ENCODE measurements at places on chromosomes 11 and 22.

DNA sequence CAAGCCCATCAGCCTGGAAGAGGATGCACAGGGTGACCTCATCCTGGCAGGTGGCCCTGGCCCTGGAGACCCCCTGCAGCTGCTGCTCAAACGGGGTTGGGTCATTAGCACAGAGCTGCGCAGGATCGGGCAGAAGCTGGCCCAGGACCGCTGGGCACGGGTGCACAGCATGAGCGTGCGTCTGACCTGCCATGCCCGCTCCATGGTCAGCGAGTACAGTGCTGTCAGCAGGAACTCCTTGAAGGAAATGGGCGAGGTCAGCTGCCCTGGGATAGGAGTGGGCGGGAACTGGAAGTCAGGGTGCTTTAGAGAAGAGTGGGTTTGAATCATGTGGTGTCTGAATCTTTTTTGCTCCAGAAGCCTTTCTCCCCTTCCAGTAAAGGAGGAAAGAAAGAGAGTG, 61.1 kb downstream of the INSC start:
- no peaks in the 10 kb centered on the region for H3K36me3 ChIP-seq
- H3K4me3 ChIP-seq, result no peak overlapping the region
- H3K27ac ChIP-seq, result no peak overlapping the region

DNA sequence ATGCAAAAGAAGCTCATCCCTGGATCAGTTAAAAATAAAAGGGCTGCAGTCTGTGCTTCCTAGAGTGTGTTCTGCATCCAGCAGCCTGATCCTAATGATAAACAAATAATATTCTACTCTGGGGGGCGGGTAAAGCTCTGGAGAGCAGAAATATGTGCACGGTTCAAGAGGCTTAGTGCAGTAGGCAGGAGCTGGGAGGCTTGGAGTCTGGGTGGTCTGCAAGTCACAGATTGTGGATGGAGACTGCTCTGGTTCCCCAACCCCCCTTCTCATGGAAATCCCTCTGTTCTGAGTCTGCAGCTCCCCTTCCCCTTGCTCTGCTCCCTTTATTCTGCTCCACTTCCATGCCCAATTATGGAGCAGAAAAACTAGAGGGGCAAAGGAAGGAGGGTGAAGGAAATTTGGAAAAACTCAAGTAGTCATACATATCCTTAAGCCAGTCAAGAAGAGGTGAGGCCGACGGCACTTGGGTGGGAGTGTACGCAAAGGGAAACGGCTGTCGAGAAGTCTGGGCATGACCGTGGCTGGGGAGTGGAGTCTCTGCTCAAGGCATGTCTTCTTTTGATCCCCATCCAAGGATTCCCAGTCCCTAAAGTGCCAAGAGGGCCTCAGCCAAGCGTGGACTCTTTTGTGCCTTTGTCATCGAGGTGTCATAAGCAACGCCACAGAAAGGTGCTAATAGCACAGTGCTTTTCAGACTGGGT, 16.3 kb upstream of the CLMP start:
- no peaks in the 10 kb centered on the region for H3K4me1 ChIP-seq
- DNase-seq, result no peak
- no peaks in the 10 kb centered on the region for H3K36me3 ChIP-seq
- H3K4me3 ChIP-seq, result no peak overlapping the region
- no peak overlapping the region for H3K27ac ChIP-seq
- H3K27me3 ChIP-seq, result peaks cover 61% of the 10 kb centered on the region

DNA sequence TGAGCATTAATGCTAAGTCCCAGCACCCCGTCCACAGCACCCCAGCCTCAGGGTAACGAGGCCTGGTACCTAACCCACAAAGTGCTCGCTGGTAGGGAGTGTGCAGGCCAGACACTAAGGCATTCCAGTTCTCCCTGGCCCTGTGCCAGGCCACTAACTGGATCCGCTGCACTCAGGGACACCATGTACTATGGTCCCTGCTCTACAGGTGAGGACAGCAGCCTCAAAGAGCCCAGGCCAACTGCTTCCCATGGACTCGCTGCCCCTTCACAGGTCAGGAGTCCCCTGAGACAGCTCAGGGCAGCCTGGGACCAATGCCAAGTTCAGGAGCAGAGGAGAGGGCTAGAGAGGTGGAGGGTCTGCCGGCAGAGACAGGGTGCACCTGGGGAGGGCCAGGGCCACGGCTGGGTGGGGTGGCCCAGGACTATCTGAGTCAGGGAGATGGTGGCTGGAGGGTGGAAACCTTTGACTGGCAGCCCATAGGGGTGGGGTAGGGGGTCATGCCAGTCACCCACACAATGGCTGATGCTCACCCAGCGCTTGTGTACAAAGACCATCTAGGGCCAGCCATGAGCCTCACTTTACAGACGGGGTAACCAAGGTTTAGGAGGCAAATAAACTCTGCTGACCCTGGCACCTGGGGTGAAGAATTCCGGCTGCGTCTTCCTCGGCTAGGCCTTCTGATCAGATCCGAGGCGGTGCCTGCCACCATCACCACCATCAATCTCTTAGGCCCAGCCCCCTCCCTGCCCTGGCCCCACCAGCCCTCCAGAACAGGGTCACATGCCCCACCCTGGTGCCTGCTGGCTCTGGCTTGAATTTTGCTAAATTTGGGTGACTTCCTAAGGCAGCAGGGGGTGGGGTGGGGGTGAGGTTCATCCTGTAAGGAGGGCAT, 5.6 kb downstream of the OSBPL5 start:
- no peak overlapping the region for H3K27ac ChIP-seq
- no peak overlapping the region for H3K4me3 ChIP-seq
- no peak for DNase-seq
- H3K4me1 ChIP-seq, result no peaks in the 10 kb centered on the region
- peaks cover 34% of the 10 kb centered on the region for H3K27me3 ChIP-seq

DNA sequence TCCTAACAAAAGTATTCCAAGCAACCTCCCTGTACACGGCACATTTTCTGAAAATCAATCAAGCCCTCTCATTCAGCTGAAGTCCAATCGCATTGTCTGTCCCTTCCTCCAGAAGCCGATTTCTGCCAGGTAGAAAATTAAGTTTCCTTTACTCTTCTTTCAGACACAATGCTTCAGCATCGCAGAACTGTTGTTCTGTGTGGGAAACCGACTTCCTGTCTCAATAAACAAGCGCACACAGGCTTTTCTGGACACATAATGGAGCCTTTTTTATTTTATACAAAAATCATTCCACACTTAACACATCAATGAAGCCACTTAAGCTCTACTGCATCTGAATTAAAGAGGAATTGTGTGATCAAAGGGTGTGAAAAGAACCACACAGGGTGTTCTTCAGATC, 75.6 kb downstream of the BLID start:
- no peaks in the 10 kb centered on the region for H3K4me1 ChIP-seq
- H3K27me3 ChIP-seq, result no peaks in the 10 kb centered on the region
- no peak for DNase-seq
- no peak overlapping the region for H3K4me3 ChIP-seq
- H3K27ac ChIP-seq, result no peak overlapping the region
- no peaks in the 10 kb centered on the region for H3K36me3 ChIP-seq

DNA sequence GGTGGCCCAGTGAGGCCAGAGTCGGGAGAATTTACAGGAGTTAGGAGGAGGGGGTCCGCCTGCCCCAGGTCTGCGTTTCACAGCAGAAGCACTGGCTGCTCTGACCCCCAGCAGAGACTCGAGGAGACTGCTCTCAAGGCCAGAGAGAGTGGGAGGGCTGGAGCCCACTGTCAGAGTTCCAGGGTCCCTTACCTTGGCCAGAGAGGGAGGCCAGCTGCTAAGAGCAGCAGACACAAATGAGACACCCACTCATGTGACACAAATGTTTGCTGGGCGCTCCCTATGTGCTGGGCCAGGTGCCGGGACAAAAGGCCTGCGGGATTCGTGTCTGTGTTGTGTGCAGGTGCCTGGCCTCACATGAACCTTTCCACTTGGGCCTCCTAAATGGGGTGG, 2.8 kb upstream of the TNFRSF13C start:
- no peaks in the 10 kb centered on the region for H3K36me3 ChIP-seq
- DNase-seq, result no peak
- H3K4me1 ChIP-seq, result peaks cover 11% of the 10 kb centered on the region
- H3K4me3 ChIP-seq, result no peak overlapping the region
- no peak overlapping the region for H3K27ac ChIP-seq

DNA sequence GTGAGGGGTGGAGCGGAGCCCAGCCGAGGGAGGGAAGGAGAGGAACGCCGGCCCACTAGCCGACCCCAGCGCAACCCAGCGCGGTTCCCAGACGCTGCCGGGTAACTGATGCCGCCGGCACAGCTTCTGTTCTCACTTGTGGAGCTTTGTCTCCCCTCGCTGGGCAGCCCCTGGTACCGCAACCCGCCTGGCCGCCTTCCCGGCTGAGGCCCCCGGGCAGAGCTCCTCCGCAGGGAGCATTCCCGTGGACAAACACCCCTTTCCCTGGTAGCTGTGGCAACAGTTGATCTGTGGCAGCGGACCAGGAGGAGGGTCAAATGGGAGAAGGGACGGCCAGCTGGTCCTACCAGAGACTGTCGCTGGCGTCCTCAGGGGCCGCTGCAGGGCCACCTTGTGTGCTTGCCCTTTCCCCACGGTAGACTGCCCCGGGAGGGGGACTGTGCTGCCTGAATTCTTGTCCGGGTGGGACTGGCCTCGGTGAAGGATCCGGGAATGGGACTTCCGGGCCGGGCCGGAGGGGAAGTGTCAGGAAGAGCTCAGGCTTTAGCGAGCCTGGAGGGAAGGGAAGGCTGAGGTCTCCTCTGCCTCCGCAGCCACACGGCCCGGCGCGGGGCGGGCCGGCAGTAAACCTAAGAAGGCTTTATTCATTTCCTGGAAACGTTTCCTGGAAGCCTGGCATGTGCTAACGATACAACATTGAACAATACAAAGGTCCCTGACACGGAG, 468.0 kb downstream of the OPCML start:
- no peak for DNase-seq
- no peak overlapping the region for H3K4me3 ChIP-seq
- H3K4me1 ChIP-seq, result peaks cover 4% of the 10 kb centered on the region
- no peaks in the 10 kb centered on the region for H3K36me3 ChIP-seq
- peaks cover 11% of the 10 kb centered on the region for H3K27me3 ChIP-seq
- H3K27ac ChIP-seq, result no peak overlapping the region

GRCh38 chr11:29306527-29306926, 710.3 kb downstream of the KCNA4 start:
- no peaks in the 10 kb centered on the region for H3K36me3 ChIP-seq
- DNase-seq, result no peak
- no peak overlapping the region for H3K27ac ChIP-seq
- H3K4me3 ChIP-seq, result no peak overlapping the region

DNA sequence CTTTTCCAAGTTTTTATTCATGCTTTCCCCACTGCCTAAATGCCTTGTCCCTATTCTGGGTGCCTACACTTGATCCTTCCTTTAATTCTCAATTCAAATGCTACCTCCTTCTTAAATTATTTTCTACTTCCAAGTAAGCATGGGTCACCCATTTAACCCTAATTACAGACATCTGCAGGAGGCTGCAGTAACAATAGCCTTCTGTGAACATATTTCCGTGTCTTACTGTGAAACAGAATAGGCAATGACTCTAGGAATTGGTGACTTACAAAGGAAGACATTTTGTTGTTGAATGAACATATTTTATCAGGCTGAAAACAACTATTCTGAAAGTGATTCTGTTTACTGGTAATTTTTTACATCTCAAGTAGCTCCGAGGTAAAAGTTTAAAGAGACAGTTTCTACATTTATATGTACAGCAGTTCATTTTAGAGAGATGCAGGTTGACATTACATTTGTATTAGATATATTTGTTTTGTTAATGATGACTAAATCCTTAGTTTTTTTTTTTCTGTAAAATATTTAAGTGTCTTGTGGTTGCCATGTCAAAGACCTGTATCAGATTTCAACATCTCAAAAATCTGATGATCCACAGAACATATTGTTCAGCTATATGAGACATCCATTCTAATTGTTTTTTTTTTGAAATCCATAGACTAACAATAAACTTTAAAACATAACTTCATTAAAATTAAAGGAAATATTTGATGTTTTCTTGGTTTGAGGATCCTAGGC, 316.8 kb downstream of the CASP12 start:
- no peak for DNase-seq
- no peak overlapping the region for H3K27ac ChIP-seq
- no peaks in the 10 kb centered on the region for H3K4me1 ChIP-seq
- no peaks in the 10 kb centered on the region for H3K36me3 ChIP-seq

DNA sequence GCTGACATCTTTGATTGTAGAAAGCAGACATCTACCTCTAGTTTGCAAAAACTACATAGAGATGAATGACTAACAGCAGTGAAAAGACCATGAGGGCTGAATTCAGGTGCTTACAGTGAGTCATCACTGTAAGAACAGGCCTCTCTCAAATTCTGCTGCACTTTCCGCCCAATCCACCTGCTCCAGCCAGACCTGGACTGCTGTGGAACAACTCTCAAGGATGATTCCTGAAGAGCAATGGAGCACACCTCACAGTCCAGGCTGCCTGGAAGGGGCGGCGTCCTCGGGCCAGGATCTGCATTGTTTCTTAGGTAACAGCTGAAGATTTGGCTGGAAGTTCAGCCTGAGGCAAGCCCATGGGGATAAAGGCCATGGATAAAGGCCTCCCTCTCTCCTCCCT, 15.1 kb downstream of the APOL2 start:
- H3K27ac ChIP-seq, result no peak overlapping the region
- H3K36me3 ChIP-seq, result peaks cover 37% of the 10 kb centered on the region
- peaks cover 2% of the 10 kb centered on the region for H3K4me1 ChIP-seq
- no peak overlapping the region for H3K4me3 ChIP-seq
- H3K27me3 ChIP-seq, result peaks cover 16% of the 10 kb centered on the region
- DNase-seq, result no peak

DNA sequence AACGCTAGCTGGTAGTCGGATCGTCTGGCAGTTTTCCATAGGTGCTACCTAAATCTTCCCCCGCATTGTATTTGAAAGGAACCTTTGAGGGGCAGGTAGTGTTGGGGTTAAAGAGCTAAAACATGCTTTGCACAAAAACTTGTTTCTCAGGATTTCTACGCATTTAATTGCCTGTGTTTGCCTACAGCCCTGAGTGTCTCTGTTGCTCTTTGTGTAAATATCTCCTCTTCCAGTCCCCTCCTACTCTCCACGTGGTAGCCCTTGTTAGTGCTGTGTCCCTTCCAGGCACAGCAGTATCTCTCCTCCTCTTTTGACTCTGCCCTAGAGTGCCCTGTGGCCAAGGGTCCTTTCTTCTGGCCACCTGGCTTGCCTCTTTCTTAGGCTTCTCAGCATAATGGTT, 81.7 kb downstream of the BARX2 start:
- H3K4me3 ChIP-seq, result no peak overlapping the region
- H3K4me1 ChIP-seq, result no peaks in the 10 kb centered on the region
- no peak overlapping the region for H3K27ac ChIP-seq
- no peaks in the 10 kb centered on the region for H3K36me3 ChIP-seq
- DNase-seq, result no peak

GRCh38 chr11:20327377-20327935, 36.1 kb upstream of the HTATIP2 start:
- peaks cover 3% of the 10 kb centered on the region for H3K27me3 ChIP-seq
- no peaks in the 10 kb centered on the region for H3K36me3 ChIP-seq
- no peaks in the 10 kb centered on the region for H3K4me1 ChIP-seq
- DNase-seq, result no peak
- no peak overlapping the region for H3K4me3 ChIP-seq
